Sigmoid colon (tissue), 7 donors: ENCODE measurements at places on chromosomes 11 and 22. TPM values are rescaled to one million over a fixed set of nuclear protein-coding genes. Genes with fewer than 3 reads are reported as not detected.

DNA sequence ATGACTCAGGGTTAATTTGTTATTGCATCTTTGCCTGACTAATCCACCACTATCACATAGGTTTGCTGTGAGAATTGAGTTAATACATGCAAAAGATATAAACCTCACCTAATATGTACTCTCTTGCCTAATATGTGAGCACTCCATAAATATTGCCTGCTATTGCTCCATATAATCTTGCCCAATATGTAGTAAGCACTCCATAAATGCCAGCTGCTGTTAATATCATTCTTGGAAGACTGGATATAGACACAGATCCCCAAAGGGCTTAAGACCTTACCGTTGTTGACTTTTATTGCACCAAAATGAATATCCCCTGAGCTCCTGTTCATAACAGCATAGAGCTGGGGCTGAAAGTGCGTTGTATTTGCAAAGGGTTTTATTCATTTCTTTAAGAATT lies 27.0 kb upstream of the LRRC55 start:
- no peaks in the 10 kb centered on the region for H3K27me3 ChIP-seq
- no peak overlapping the region for H3K4me3 ChIP-seq
- H3K4me1 ChIP-seq = peaks cover 15% of the 10 kb centered on the region
- H3K36me3 ChIP-seq = no peaks in the 10 kb centered on the region
- DNase-seq = no peak

DNA sequence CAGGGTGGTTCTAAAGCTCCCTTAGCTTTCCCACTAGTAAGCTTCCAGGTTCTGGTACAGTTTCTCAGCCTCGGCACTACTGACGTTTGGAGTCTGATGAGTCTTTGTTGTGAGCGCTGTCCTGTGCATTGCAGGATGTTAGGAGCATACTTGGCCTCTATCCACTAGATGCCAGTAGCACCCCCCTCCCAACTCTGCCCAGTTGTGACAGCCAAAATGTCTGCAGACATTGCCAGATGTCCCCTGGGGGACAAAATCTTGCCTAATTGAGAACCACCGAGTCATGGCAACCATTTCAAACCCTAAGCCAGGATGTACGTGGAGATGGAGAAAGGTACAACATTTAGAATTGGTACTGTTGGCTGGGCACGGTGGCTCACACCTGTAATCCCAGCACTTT lies 68.7 kb downstream of the PTPRJ start:
- no peak for DNase-seq
- H3K27me3 ChIP-seq = no peaks in the 10 kb centered on the region
- H3K4me1 ChIP-seq = peaks cover 23% of the 10 kb centered on the region
- H3K36me3 ChIP-seq = no peaks in the 10 kb centered on the region

DNA sequence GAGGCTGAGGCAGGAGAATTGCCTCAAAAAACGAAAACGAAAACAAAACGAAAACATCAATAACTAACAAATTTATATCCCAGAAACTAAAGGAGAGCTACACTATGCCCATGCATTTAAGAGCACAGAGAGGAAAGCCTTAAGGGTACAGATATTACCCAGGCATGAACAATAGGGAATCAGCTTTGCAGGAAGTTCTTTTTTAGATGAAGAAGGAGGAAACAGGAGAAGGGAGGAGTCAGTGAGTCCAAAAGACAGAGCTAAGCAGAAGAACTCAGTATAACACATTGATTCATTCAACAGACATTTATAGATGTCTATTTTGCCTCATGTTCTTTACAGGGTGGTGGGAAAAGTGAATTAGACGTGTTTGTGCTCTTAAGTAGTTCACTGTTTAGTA lies 8.3 kb downstream of the MRPL17 start:
- H3K4me1 ChIP-seq = no peaks in the 10 kb centered on the region
- no peak overlapping the region for H3K27ac ChIP-seq
- no peaks in the 10 kb centered on the region for H3K36me3 ChIP-seq
- DNase-seq = no peak
- no peak overlapping the region for H3K4me3 ChIP-seq

GRCh38 chr11:36122671-36123070 lies 166.6 kb downstream of the COMMD9 start:
- no peaks in the 10 kb centered on the region for H3K4me1 ChIP-seq
- no peak overlapping the region for H3K27ac ChIP-seq
- H3K4me3 ChIP-seq = no peak overlapping the region
- H3K36me3 ChIP-seq = no peaks in the 10 kb centered on the region

- H3K4me1 ChIP-seq = no peaks in the 10 kb centered on the region
- no peak overlapping the region for H3K27ac ChIP-seq
- DNase-seq = peak; percentile 8
- H3K36me3 ChIP-seq = no peaks in the 10 kb centered on the region
- H3K4me3 ChIP-seq = no peak overlapping the region
Observed at GRCh38 chr11:134443246-134443645, 31.2 kb upstream of the B3GAT1 start.

DNA sequence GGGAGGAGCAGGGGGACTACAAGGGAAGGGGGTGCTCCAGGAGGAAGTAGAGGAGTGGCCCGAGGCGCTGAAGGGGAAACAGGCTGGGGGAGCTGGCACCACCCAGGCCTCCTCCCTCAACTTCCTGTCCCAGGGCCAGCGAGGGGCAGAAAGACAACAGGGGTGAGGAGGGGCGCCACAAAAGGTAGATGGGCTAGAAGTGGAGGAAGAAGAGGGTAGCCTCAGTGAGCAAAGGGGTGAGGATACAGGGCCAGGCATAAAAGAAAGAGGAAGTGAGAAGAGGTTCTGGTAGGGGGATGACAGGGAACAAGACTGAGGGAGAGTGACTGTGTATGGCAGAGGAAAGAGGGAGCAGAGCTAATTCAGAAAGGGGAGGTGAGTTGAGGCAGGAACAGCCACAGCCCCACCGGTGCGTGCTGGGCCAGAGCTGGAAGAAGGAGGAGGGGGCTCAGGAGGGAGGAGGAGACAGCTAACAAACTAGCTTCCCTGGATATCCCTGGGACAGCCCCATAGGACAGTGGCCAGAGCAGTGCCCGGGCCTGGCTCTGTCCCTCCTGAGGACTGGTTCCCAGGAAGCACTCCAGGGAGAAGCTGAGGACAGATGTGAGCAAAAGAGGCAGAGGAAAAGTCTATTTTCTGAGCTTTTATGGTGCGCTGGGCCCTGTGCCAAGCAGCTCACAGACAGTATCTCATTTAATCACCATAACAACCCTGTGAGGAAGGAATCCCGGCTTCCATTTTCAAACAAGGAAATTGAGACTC lies 8.5 kb downstream of the DCHS1 start:
- no peak overlapping the region for H3K4me3 ChIP-seq
- H3K27ac ChIP-seq = peak overlapping the region; percentile 73
- peaks cover 10% of the 10 kb centered on the region for H3K36me3 ChIP-seq
- DNase-seq = peak; percentile 71
- peaks cover 46% of the 10 kb centered on the region for H3K4me1 ChIP-seq

Gene ACCSL
- total RNA-seq = 0.27 TPM

DNA sequence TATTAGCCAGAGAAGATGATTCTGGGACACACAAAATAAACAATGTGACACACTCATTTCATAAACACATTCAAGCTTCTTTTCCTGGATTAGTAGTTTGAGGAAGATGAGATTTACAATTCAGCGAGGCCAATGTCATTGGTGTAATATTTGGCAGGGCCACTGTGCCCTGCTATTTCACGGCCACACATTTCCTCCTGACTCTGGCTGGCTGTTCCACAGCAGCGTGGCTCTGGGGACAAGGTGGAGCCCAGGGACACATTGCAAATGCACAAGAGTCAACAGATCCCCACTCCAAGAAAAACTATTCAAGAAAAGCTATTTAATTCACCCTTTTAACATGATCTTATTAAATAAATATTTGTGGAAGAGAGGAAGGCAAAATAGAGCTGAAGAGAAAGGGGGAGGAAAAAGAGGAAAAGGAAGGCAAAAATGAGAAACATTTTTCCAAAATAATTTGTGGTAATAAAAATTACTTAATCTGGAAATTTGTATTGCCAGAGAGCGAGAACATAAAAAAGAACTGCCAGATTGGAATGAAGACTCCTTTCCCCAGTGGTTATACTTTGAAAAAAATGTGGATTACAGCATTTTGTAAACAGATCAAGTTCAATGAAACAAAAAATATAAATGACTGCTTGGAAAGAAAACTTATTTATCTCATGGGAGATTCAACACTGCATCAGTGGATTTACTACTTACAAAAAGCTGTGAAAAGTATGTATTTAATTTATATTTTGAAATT lies 27.1 kb downstream of the NXPE2 start:
- H3K27ac ChIP-seq = no peak overlapping the region
- peak; percentile 75 for DNase-seq
- H3K4me3 ChIP-seq = no peak overlapping the region
- H3K27me3 ChIP-seq = no peaks in the 10 kb centered on the region

GRCh38 chr11:78078218-78079167 lies 1.2 kb downstream of the NDUFC2 start:
- no peak for DNase-seq
- peak overlapping the region; percentile 96 for H3K4me3 ChIP-seq

DNA sequence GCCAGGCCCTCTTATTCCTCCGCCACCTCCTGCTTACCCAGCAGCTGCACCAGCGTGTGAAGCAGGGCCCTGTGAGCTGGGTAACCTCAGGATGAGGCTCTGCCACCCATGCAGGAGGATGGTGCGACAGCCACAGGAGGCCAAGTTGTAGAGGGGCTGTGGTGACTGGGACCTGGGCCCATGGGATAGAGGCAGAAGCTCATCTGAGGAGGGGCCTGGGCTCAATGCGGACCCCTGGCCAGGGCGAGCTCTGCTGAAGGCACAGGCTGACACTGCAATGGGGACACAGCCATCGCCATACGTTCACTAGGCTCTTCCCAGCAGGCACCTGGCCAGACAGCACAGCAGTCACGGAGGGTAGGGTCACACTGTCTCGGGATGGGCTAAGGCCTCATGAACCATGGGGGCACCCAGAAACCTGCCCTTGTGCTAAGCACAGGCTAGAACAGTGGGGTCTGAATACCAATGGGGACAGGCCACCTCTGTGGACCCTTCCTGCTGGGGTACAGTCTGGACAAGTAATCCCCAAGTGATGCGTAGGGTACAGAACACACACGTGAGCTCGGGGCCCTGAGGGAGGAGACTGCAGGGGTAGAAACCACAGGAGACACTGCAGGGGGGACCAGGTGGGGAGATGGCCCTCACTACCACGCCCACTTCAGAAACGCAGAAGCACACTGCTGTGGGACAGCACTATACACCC lies 35.3 kb downstream of the GNB1L start:
- no peaks in the 10 kb centered on the region for H3K36me3 ChIP-seq
- no peaks in the 10 kb centered on the region for H3K27me3 ChIP-seq
- H3K27ac ChIP-seq = no peak overlapping the region
- no peak overlapping the region for H3K4me3 ChIP-seq
- peak; percentile 40 for DNase-seq

GRCh38 chr22:37843741-37844089 lies 419 bp downstream of the ANKRD54 start:
- H3K36me3 ChIP-seq = peaks cover 12% of the 10 kb centered on the region
- H3K4me3 ChIP-seq = peak overlapping the region; percentile 94
- no peaks in the 10 kb centered on the region for H3K27me3 ChIP-seq

DNA sequence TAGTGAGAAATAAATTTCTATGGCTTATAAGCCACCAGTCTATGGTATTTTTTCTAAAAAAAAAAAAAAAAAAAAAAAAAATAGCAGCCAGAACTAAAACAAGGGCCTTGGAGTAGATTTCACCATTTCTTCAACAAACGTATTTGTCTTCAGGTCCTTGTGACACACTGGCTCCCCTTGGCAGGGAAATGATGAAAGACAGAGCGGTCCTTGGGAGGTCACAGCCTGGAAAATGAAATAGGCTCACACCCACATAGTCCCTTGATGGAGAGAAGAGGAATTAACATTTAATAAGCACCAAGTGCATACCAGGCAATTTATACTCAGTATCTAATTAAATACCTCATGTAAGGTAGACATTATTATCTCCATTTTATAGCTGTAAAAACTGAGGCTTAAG lies 25.7 kb upstream of the ACER3 start:
- H3K4me1 ChIP-seq = peaks cover 19% of the 10 kb centered on the region
- no peaks in the 10 kb centered on the region for H3K27me3 ChIP-seq
- H3K36me3 ChIP-seq = no peaks in the 10 kb centered on the region
- H3K27ac ChIP-seq = no peak overlapping the region
- H3K4me3 ChIP-seq = no peak overlapping the region

GRCh38 chr11:60168306-60168705 lies 14.6 kb downstream of the MS4A6A start:
- H3K27me3 ChIP-seq = no peaks in the 10 kb centered on the region
- no peak overlapping the region for H3K27ac ChIP-seq
- no peaks in the 10 kb centered on the region for H3K36me3 ChIP-seq
- no peaks in the 10 kb centered on the region for H3K4me1 ChIP-seq

DNA sequence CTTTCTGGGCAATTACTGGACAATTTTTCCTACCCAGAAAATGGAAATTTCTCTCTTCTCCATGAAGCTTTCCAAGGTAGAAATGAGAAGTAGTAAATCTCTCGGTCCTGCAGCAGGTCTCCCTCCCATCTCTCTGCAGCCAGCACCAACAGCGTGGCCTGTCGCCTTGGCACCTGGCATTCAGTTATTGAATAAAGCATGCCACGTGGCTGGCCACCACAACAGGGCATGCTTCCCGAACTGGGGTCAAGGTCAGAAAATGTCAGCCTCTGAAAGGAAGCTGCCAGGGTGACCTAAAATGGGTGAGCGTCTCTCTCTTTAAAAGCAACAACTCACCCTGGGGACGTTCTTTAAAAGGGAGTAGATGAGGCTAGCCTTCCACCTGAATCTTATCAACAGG lies 14.0 kb downstream of the CACNG2 start:
- H3K4me3 ChIP-seq = no peak overlapping the region
- DNase-seq = no peak
- peaks cover 28% of the 10 kb centered on the region for H3K27me3 ChIP-seq
- H3K4me1 ChIP-seq = no peaks in the 10 kb centered on the region
- no peaks in the 10 kb centered on the region for H3K36me3 ChIP-seq

DNA sequence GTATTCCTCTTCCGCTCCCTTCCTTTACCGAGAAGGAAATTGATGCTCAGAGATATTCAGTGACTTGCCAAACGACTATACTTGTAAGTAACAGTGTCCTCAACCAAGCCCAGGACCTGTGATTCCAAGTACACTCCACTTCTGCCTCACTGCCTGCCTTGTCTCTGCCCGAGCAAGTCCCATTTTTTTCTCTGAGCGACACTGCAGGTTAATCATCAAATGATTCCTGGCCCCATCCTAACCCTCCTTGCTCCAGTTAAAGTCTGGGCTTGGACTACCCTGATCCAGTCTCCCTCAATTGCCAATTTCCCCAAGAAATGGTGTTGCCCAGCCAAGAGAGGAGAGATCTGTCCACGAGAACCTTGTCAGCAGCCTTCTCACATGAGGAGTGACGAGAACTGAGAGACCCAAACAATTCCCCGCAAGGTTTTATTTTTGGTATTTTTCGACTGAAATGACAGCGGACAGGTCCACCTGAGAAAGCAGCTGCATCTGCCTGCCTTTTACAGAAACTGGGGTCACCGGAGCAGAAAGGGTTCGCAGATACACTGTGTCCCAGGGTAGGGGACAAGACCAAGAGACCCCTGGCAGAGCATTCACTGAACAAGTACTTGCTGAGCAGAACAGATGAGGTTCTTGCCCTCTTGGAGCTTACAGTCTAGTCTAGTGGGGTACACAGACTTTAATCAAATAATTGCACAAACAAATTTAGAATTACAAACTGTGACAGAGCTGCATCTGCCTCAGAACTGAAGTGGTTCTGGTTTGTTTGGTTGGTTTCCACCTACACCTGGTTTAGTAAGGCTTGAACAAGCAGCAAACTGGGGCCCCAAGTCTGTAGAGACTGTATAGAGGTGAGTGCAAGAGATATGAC lies 11.4 kb downstream of the POU2AF1 start:
- no peaks in the 10 kb centered on the region for H3K27me3 ChIP-seq
- no peak overlapping the region for H3K4me3 ChIP-seq
- no peaks in the 10 kb centered on the region for H3K4me1 ChIP-seq
- H3K36me3 ChIP-seq = no peaks in the 10 kb centered on the region
- no peak overlapping the region for H3K27ac ChIP-seq

GRCh38 chr11:69001243-69002081 lies 11.6 kb downstream of the MRGPRF start:
- peaks cover 33% of the 10 kb centered on the region for H3K36me3 ChIP-seq
- no peaks in the 10 kb centered on the region for H3K27me3 ChIP-seq
- H3K4me1 ChIP-seq = peaks cover 90% of the 10 kb centered on the region

Gene TST
- total RNA-seq = 31.4 TPM

Gene PARVA
- total RNA-seq = 129 TPM
